NCI-H226 (cell line): ENCODE measurements at places on chromosomes 4 and X.

GRCh38 chr4:76545226-76545884 is 110.3 kb downstream of the SHROOM3 start:
- DNase-seq: no peak

- no peak for DNase-seq
Measured at GRCh38 chrX:37787423-37787869, 7.6 kb downstream of the CYBB start.

- DNase-seq: no peak
Measured at GRCh38 chr4:1077711-1078477, 35.5 kb downstream of the RNF212 start.

- no peak for DNase-seq
Measured at GRCh38 chr4:1109333-1109732, 4.0 kb downstream of the RNF212 start.

- DNase-seq: no peak
Measured at GRCh38 chr4:38442073-38442788, 221.8 kb upstream of the KLF3 start.
